ENCODE measurements at places on chromosomes 3 and 15. TPM values are rescaled to one million over a fixed set of nuclear protein-coding genes. Genes with fewer than 3 reads are reported as not detected.

GRCh38 chr3:106710596-106710995, 666.6 kb upstream of the CCDC54 start:
- no peak for DNase-seq

GRCh38 chr15:63858448-63858847, 24.7 kb upstream of the HERC1 start:
- DNase-seq, result no peak

DNA sequence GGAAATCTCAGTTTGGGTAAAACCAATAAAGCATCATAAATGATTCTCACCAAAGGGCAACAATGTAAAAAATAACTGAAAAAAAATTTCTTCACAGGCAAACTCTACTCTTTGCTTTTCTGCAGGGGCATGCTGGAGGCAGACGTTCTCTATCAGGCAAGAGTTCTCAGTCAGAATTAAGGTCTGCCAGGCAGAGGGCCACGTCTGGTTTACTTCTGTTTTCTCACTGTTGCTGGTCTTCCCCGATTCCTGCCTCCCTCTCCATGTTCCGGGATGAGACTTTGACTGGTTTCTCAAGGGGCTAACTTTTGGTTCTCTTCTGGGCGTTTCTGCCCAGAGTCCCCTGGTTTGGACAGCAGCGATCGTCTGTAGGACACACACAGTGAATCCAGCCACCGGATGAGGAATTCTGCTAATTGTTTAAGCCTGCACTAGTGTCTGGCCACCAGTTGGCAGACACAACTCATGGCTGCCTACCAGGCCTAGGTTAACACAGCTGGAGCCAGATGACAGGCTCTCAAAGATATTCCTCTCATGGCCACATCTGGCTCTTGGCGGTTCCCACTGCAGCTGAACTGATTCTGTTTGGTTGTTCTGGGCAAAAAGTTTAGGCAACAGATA, 273.1 kb downstream of the FOXP1 start:
- DNase-seq, result peak; percentile 18

GRCh38 chr3:58464866-58465265, 27.0 kb upstream of the KCTD6 start:
- DNase-seq, result no peak

GRCh38 chr3:128296469-128297251, 143.4 kb downstream of the EEFSEC start:
- peak; percentile 1 for DNase-seq

The C3orf20 gene
- 0.04 TPM for total RNA-seq

- DNase-seq, result no peak
Measured at GRCh38 chr3:81592101-81592500, 169.3 kb downstream of the GBE1 start.

The GOLGA8O gene
- total RNA-seq, result 0.15 TPM

GRCh38 chr15:57551715-57552677, 39.7 kb upstream of the MYZAP start:
- peak; percentile 67 for DNase-seq

DNA sequence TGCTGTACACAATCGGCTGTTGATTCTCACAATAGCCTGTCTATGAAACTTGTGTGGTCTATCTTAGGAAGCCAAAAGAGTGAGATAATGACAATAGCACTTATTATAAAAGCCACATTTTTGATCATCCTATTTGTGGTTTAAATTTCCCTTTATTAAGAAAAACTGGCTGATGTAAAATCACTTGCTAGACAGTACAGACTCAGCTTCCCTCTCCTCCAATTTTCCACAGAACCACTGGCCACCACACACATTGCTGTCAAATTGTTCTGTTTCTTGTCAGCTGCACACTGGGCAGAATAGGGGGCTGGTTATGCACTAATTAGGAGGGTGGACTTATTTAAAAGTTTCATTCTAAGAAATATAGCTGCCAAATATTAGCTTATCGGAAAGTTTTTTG, 425.9 kb downstream of the EPHA3 start:
- no peak for DNase-seq

DNA sequence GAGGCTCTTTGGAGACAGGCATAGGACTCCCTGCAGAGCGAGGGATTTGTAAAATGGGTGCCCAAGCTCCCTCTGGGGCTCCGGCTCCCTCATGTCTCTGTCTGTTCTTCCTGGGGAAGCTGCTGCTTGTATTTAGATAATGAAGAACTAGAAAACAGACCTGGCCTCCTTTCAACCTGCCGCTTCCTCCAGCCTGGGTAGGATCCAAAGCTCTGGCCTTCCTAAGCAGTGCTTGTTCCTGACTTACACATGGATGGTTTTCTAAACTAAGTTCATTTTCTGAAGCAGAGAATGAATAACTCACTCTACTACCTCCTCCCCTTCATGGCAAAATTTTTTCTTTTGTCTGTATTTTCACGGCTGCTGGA, 36.9 kb upstream of the MYZAP start:
- DNase-seq, result no peak

- no peak for DNase-seq
Measured at GRCh38 chr15:91632981-91633380, 220.5 kb upstream of the SLCO3A1 start.

- DNase-seq, result no peak
Measured at GRCh38 chr15:40776537-40777141, 6.9 kb downstream of the C15orf62 start.

GRCh38 chr3:2477620-2478019, 379.0 kb downstream of the CNTN4 start:
- no peak for DNase-seq
